ENCODE measurements at places on chromosomes 2 and 18.

- no peak for ATAC-seq
These were observed 7.8 kb upstream of the PRKAG3 start for GRCh38 chr2:218839430-218839829.

- no peak for ATAC-seq
These were observed 250.8 kb upstream of the OSR1 start for GRCh38 chr2:19609266-19609665.

DNA sequence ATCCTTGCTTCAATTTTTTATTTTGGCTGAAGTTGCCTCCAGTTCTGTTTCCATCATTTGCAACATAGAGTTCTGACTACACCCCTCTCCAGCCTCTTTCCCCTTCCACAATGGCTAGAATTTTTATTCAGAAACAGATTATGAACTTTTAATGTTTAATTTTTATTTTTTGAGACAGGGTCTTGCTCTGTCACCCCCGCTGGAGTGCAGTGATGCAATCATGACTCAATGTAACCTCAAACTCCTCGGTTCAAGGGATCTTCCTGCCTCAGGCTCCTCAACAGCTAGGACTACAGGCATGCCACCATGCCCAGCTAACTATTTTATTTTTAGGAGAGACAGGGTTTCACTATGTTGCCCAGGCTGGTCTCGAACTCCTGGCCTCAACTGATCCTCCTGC, 2.8 kb downstream of the NTSR2 start:
- ATAC-seq, result no peak

- no peak for ATAC-seq
These were observed 204.4 kb downstream of the SPP2 start for GRCh38 chr2:234254783-234255521.

DNA sequence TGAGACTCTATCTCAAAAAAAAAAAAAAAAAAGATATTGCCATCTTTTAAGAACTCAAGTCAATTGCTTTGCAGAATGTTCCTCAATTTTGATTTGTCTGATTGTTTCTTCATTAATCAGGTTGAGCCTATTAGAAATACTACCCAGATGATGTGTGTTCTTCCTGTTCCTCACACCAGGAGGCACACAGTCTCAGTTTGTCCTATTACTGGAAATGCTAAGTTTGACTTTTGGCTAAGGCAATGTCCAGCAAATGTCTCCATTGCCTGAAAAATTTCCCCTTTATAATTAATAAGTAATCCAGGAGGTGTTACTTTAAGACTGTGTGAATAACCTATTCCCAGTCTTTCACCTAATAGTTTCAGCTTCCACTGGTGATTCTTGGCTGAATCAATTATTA, 28.4 kb downstream of the BOLA3 start:
- ATAC-seq, result no peak

DNA sequence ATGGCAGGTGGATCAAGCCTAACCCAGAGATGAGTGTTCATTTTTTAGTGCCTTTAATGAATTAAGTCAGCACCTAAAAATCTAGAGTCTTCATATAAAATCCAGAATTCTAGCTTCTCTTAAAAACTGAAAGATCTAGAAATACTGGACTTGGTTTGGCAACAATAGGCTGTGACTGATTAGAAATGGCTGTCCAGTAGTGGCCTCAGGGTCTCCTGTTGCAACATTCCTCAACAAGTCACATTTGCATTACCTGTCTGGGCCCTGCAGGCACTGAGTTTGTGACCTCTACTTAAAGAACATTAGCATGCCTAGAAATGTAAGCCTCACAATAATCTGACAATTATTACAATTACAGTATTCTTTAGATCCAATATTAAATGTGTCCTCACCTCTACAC, 33.1 kb downstream of the MBD2 start:
- ATAC-seq, result no peak

DNA sequence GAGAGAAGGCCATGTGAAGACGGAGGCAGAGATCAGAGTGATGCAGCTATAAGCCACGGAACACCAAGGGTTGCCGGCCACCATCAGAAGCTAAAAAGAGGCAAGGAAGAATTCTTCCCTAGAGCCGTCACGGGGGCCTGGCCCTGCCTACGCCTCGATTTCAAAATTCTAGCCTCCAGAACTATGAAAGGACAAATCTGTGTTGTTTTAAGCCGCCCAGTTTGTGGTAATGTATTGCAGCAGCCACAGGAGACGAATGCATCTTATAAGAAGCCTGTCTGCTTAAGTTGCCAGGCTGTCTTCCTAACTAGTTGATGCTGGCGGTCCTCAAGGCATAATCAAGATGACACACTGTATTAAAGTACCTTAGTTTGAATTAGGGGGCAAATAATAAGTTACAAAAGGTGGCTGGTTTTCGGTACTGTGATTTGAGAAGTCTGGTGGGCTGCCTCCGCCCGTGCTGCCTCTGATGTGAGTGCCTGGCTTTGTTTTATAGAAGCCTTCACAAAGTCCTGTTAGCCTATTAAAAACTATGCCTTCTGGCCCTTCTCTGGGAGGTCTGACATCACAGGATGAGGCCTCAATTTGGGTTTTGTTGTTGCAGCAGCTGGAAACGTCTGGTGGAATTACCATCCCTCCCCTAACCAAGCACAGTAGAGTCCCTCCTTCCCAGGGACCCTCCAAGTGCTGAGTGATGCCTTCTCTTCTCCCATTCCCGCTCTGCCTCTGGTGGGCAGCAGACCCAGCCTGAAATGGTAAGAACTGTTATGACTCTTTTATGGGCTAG, 53.6 kb downstream of the SRD5A2 start:
- no peak for ATAC-seq

Data from activated CD4-positive, CD25-positive, alpha-beta regulatory T cell treated with anti-CD3 and anti-CD28 coated beads, Interleukin-2, amount 50 U/mL, for 24 hours (primary cell).